Spleen (tissue), 13 donors: ENCODE measurements at places on chromosomes 16 and 17.
A peak's percentile ranks its signal among the peaks of the same experiment; 100 is the strongest.

GRCh38 chr16:2910441-2910969 is 1.2 kb upstream of the FLYWCH1 start:
- no peak for DNase-seq

- no peak for DNase-seq
Observed at GRCh38 chr16:63960321-63960720, 1161.5 kb downstream of the CDH11 start.

GRCh38 chr17:79185671-79186070 is 111.0 kb downstream of the ENGASE start:
- DNase-seq: no peak

- DNase-seq: no peak
Observed at GRCh38 chr16:85593494-85594221, 19.5 kb upstream of the GSE1 start.

DNA sequence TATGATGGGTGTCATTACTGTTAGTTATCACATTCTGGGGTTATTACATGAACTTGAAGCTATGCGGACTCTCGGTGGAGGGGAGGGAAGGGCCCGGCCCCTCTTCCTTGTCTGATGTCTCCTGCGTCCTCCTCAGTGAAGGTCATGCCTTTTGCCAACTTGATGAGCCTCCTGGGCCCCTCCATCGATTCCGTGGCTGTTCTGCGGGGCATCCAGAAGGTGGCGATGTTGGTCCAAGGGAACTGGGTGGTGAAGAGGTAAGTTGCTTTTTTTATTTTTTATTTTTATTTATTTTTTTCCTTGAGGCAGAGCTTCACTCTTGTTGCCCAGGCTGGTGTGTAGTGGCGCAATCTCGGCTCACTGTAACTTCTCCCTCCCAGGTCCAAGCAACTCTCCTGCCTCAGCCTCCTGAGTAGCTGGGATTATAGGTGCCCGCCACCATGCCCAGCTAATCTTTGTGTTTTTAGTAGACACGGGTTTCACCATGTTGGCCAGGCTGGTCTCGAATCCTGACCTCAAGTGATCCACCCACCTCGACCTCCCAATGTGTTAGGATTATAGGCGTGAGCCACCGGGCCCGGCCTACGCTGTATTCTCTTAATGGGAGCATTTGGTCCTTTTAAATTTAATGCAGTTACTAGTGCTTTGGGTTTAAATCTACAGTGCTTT is 21.6 kb downstream of the POLR3E start:
- peak; percentile 86 for DNase-seq

- no peak for DNase-seq
Observed at GRCh38 chr16:85002099-85002541, 9.2 kb downstream of the ZDHHC7 start.

GRCh38 chr17:27242951-27243350 is 51.0 kb upstream of the WSB1 start:
- DNase-seq: no peak
